ENCODE measurements at places on chromosomes 11 and 22.

DNA sequence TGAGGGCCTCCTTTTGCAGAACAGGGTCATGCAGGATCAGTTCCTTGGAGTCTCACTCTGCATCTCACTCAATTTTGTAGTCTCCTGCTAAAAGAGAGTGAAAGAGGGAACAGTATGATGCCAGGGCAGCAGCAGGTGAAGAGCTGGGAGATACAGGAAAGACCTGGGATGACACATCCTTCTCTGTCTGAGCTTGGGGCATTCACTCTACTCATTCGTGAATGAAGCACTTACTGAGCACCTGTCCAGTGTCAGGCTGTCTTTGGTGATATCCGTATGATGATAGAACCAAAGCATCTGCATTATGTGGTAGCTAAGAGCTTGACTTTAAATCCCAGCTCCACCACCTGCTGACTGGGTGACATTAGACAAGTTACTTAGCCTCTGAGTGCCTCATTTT is 14.4 kb downstream of the SREBF2 start:
- no peak for DNase-seq

GRCh38 chr11:94066901-94067429 is 45.8 kb downstream of the HEPHL1 start:
- DNase-seq, result no peak

DNA sequence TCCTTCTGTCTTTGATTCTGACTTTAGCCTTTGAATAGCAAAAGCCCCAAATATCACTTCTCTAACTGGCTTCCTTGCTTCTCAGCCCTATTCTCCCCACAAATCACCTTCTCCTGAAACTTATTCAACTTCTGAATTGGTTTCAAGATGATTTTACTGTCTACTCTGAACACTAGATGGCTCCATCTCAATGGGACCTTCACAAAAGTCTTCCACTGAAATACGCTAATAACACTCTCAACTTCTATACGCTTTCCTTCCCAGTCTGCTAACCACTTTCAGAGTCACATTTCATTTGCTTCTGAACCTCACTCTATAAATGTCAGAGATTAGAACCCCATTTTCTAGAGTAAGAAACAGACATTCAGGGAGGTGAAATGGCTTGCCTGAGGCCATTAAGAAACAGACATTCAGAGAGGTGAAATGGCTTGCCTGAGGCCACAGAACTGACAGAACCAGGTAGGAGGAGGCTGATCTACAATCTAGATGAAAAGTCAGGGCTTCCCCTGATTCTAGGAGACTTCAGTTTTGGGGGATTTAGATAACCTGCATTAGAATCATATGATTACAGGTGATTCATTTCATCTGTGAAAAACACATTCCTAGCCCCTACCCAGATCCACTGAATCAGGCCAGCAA is 20.6 kb downstream of the MORC2 start:
- DNase-seq, result no peak

DNA sequence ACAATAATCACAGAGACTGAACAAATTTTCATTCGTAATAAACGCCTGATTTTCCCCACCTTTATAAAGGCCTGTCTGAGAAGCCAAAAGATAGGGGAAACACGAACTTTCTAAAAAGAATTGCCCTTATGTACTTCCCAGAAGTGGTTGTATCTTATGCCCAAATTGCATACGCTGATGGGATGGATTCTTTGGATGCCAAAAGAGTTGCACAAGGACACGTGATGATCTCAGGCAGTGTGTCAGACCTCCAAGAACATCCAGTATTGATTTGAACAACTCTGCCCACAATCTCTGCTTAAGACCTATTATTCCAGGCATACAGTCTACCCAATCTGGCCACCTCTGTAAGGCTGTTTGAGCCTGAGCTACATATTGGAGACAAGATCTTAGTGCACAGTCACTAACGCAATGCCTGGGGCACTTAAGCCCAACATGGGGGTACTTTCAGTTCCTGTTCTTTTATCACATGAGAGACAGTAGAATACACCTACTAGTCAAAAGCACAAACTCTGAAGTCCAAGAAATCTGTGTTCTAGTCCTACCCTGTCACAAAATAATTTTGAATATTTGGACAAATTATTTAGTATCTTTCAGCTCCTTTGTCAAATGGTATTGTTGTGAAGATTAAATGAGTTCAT is 38.9 kb downstream of the OR10A6 start:
- DNase-seq, result no peak

- no peak for DNase-seq
These were observed 68.1 kb downstream of the LRRC32 start for GRCh38 chr11:76602431-76602861.
